ENCODE measurements at places on chromosomes 2 and 18.

DNA sequence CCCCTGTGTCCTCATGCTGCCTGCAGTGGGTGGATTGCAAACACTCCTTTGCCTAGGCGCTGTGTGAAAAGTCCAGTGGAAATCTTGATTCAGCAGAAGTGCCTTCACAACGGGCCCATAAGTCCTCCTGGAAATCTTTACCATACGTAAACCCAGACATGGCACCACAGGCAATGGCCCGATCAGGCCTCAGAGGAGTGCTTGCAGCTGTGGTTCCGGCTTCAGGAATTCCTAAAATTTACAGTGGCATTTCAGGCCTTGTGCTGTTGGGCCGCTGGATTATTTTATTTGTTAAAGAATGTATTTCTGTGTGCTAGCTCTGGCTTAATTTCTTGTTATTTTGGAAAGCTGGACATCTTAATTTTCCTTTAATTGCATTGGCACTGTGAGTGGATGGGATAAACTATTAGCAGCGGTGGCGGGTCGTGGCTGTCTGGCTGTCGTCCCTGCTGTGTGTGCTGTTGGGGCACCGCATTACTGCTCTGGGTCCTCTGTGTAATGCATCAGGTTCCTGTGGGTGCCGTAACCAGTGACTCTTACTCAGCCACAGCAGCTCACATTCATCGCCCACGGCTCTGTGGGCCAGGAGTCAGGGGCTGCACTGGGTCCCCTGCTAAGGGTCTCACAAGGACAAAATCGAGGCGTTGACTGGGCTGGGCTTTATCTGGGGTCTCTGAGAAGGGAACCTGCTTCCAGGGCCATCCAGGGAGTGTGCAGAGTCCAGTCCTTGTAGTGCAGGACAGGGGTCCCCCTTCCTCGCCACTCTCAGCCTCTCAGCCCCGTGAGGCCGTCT lies 73.1 kb downstream of the RTP5 start:
- DNase-seq, result peak; percentile 19

GRCh38 chr2:157809212-157809611 lies 66.9 kb downstream of the ACVR1 start:
- DNase-seq, result no peak

GRCh38 chr18:64519201-64519600 lies 370.3 kb upstream of the LINC00305 start:
- DNase-seq, result no peak

DNA sequence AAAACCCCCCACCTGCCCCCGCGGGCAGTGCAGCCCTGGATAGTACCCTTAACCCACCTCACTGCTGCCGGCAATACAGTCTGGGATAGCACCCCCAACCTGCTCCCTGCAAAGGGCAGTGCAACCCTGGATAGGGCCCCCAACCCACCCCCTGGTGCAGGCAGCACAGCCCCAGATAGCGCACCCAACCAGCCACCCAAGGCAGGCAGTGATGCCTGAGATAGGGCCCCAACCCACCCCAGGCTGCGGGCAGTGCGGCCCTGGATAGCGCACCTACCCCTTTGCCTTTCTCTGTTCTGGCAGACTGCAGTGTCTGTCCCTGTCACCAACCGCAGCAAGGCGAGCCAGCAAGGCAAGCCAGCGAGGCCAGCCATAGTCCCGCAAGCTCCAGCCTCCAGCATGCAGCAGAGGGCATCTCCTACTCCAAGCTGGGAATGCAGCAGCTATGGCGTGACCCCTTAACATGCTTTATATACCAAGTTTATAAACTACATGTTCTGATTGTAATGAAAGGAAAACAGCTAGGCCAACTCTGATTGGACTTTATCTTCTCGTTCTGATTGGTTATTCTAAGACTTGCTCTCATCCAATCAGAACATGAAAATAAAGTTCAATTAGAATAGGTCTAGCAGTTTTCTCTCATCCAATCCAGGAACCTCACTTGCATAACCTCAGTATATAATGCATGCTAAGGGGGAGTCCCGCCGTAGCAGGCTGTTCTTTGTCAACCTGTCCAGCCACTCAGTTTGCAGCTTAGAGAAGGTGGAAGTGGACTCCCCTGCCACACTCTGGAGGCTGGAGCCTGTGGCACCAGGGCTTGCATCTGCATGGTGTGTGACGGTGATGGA lies 34.1 kb upstream of the ANKRD62 start:
- no peak for DNase-seq

DNA sequence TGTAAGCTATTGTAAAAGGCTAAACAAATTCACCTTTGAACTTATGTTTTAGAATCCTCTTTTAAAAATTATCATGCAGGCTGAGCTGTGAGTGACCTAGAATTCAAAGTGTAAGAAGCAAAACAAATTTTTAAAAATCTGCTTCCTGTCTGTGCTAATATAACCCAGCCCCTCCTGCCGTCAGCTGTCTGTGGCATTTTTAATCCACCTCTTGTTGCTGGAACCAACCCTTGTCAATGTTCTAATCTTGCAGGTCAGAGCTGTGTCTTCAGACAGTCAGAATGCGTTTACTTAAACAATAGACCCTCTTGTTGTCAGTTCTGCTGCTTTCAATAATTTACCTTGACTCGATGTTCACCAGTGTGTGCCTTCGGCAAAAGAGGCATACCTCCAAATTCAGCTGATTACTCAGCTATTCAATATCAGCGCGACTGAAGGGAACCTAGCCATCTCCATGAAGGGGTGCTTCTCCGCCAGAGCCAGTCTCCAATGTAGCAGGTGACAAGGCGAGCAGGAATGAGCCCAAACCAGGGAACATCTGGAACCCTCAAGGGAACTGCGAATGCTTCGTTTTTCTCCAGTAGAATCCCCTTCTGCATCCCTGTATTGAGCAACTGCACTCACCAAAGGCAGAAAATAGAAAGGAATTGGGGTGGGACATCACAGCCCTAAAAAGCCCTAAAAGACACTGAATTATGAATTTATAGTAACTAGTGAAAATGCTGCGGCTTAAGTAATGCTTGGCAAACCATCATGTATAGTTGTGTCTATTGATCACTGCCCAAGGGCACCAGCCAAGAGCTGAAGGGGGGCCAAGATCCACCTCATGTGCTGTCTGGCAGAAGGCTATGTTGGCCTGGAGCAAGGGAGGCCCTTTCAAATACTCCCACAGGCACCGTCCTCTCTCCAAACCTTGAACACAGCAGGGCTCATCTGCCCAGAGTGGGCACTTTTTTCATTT lies 62.5 kb downstream of the LYPD6B start:
- no peak for DNase-seq

- no peak for DNase-seq
Measured at GRCh38 chr2:63425079-63425416, 163.2 kb downstream of the WDPCP start.

- DNase-seq, result peak; percentile 39
Measured at GRCh38 chr18:32289483-32290075, 99.7 kb downstream of the MEP1B start.

GRCh38 chr2:48900321-48901014 lies 144.9 kb upstream of the LHCGR start:
- DNase-seq, result no peak

- DNase-seq, result no peak
Measured at GRCh38 chr18:6776188-6776587, 46.7 kb downstream of the ARHGAP28 start.

- DNase-seq, result no peak
Measured at GRCh38 chr2:201248288-201248844, 12.0 kb upstream of the CASP8 start.

DNA sequence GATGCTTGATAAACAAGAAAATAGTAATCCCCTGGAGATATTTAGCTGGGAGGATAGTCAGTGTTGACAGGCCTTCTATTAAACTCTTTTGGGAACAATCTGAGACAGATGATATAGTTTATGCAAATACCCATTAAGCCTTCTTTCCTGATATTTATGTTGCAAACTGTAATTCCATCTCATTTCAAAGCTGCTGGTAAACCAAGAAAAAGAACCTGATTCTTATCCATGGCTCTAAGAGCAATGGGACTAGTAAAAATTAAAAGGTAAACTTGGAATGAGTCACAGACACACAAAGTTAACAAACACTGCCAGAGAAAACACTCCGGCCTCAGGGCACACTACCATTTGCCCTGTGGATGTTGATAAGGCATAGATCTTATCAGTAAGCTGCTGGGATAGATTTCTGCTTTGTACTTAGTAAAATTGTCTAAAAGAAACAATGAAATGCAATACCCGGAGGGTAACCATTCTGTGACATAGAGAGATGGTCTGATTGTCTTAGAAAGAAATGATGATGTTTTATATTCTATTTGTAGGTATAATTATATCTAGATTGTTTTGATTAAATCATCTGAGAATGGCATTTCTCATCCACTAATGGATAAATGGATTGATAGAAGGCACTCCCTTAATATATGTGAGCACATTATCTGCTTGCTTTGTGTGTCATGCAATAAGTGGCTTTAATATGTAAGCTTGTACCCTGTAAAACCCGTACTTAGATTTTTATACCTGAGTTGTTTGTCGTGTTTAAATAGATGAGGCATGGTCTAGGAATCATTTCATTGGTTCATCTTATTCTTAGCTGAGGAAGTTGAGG lies 13.2 kb downstream of the GALR1 start:
- DNase-seq, result no peak

GRCh38 chr2:177535958-177536504 lies 143.5 kb downstream of the AGPS start:
- no peak for DNase-seq

GRCh38 chr18:59516356-59517155 lies 157.5 kb upstream of the LMAN1 start:
- DNase-seq, result no peak

DNA sequence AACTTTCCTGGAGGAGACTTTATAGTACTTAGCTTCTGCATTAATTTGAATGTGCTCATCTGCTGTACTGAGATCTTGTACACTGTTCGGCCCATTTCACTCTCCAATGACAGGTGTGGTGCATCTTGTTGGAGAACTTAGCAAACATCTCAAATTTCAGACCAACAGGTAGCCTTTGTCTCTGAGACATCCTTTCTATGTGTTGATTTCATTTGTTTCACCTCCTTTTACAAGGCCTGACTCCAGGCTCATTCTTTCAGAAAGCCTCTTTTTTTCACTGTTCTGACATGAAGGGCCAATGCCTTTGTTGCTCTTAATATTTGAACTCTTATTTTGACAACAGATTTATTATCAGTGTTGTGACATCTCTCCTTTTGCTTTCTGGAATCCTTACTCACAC lies 271.8 kb upstream of the FANCL start:
- DNase-seq, result no peak

Measured in liver (tissue), 10 donors.